ENCODE measurements at places on chromosomes 5 and 9.
A peak's percentile ranks its signal among the peaks of the same experiment; 100 is the strongest.

DNA sequence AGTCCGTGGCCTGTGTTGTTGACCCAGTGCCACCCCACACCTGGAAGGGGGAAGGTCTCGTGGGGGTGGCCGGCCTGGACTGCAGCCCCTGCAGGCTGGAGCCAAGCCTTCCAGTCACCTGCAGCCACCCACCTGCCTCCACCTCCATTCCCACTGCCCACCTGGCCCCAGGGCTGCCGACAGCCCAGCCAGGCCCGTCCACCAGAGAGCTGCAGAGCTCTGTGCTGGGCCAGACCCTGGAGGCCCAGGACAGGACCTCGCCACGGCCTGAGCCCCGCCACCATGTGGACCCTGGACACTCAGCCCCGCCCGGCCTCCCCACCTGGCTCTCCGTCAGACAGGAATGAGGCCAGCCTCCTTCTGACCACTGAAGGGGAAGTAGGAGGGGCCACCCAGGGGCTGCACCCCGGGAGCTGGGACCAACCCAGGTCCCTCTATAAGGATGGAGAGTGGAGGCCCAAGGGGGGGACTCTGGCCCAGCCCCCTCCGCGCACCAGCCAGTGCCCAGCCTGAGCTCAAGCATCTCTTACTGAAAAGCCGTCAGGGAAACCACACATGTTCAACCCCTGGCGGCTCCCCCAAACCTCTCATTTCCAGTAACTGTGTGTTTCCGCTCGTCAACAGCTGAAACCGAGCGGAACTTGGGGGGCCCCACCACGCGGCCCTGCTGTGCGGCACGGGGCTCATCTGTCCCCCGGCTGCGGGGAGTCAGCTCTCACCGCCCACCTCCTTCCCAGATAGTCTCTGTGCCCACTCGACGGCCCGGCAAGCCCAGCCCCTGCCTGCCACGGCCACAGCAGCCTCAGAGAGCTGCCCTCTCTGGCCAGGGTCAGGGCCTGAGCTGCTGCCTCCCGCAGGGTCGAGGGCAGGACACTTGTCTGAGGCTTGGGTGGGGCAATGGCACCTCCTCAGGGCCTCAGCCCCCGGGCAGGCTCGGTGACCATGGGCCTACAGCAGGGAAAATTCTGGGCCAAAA lies 12.8 kb downstream of the NOTCH1 start:
- DNase-seq, result no peak

GRCh38 chr9:79127661-79128060 lies 444.1 kb upstream of the TLE4 start:
- no peak for DNase-seq

DNA sequence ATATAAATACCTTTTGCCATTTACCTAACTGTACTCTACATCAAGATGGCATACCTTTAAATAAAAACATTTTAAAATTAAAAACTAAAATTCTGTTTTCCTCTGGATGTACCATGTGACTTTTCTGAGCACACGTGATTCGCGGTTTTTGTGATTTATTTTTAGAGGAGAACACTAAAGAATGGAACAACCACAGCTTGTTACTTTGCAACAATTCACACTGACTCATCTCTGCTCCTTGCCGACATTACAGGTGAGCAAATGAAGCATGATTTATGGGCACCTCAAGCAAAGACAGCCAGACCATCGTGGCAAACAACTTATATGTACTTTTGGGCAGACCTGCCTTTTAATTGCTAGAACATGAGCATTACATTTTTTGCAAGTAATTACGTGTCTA lies 61.3 kb downstream of the GDA start:
- no peak for DNase-seq

DNA sequence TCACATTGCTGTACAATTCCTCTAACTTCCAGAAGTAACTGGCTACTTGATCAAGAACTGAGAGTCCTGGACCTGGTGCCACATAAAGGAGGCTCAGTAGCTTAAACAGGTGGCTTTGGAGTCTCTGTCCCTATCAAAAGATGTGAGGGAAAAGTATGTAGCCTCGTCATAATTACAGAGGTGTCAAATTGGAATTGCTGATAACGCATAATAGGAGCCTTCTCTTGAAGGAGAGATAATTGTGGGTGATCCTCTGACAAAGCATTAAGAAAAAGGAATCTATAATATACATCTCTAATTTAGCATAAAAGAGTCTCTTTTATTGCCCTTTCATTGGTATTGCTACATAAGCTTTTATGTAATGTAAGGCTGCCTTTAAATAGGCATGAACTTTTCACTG lies 1246.4 kb upstream of the CDH9 start:
- no peak for DNase-seq

GRCh38 chr9:34459941-34460340 lies 1.3 kb downstream of the DNAI1 start:
- peak; percentile 50 for DNase-seq

DNA sequence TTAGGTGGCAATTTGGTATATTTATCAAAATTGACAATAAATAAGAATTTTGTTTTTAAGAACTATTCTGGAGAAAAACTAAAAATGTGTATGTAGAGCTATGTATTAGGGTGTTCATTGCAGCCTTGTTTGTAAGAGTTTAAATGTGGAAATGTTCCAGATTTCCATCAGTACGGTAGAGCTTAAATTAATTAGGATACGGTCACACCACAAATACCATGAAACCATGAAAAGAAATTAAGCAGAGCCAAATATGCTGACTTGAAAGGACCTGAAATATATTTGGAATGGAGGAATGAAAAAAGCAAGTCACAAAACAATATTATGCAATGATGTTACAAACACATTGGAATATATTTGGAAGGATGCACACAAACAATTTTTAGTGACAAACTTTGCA lies 64.6 kb downstream of the ACTBL2 start:
- peak; percentile 52 for DNase-seq

- no peak for DNase-seq
These were observed 62.0 kb downstream of the RASGRF2 start for GRCh38 chr5:81021951-81022687.

DNA sequence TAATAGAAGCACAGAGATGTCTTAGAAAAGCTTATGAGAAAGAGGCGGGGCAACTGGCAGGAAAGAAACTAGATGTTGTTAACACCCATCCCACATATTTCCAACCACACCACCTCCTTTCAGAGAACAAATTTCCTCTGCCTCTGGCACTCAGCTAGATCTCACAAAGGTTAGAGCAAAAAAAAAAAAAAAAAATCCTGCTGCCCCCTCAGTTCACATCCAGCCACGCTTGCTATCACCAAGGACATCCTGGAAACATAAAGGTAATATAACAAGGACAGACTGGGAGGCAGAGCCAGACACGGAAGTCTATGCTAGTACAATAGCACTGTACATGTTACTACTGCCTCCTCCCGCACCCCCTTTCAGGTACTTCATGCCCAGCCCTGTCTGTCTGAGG lies 238.0 kb upstream of the PTGER4 start:
- no peak for DNase-seq

DNA sequence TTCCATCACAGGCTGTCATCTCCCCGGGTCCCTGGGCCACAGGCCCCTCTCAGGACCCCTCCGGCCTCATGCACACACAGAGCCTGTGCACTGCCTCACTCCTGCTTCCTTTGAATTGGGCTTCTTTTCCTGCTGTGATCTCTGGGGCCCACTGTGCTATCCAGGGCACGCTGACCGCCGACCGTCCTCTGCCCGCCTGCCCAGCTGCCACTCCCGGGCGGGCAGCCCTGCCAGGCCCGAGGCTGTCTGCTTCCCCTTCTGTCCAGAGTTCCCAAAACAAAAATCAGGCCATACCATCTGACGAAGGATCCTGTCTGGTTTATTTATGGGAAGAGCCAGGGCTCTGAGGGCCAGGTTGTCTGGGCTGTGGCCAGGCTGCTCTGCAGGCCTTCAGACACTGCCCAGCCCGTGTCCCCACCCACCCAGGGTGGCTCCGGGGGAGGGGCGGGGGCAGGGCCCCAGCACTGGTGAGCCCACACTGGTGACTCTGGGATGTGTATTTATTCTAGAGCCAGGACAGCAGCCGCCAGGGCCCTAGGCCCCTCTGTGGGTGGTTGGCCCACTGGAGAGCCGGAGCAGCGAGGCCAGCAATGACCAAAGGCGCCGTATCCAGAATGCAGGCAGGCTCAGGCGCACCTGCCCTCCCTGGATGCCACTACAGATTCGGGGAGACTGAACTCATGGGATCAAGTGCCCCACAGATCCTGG lies 57.0 kb downstream of the ADAMTS2 start:
- DNase-seq, result no peak

- DNase-seq, result peak; percentile 10
These were observed 372.6 kb downstream of the KDM4C start for GRCh38 chr9:7130266-7130820.

Data from fibroblast of skin of right biceps (primary cell).